Endothelial cell of umbilical vein (primary cell): ENCODE measurements at places on chromosomes 12 and 14. TPM values are rescaled to one million over a fixed set of nuclear protein-coding genes. Genes with fewer than 3 reads are reported as not detected.

- no peak for DNase-seq
Measured at GRCh38 chr12:51666696-51667095, 75.7 kb downstream of the SCN8A start.

CCDC175 gene
- not detected in 2 replicates for total RNA-seq

SRRM4 gene
- not detected in 2 replicates for total RNA-seq

DNA sequence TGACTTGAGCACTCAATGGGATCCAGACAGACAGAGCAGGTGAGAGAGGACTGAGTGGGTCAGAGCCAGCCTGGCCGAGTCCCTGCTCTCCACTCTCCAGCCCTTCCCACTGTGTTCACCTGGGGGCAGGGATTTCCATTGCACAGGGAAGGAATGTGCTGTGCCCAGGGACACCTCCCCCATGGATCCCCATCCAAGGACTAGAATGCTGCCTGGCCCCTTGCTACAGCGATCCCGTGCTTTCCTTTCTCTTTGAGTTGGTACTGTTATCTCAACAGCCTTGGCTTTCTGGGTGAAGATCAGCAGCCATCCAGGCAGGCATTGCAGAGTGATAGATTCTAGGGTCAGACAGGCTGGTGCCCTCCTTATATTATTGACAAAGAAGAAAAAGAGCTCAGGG lies 60.3 kb upstream of the DLK1 start:
- DNase-seq = no peak

CDKN1B gene
- 32.0 and 40.8 TPM in 2 replicates for total RNA-seq

GRCh38 chr14:22991852-22992251 lies 9.5 kb upstream of the AJUBA start:
- DNase-seq = no peak
